H7 (cell line): ENCODE measurements at places on chromosomes 2 and 18.

GRCh38 chr2:186533717-186534116 lies 47.7 kb downstream of the ZC3H15 start:
- no peak for DNase-seq

DNA sequence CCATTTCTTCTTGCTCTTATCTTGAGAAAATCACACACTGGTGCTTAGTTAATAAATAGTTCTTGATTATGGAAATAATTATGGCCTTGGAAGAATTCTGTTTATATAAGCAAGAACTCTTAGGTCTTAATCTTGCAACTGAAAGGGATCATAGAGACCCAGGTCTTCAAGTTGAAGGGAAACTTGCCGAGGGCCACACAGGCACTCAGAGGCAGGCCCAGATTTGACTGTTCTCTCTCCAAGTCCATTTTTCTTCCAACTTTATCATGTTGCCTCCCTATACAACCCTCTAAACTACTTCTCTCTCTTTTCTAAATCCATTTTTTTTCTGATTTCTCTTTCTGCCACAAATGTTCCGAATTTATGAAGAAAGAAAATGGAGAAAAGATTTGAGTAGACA lies 94.5 kb upstream of the RMDN2 start:
- no peak for DNase-seq

GRCh38 chr2:189798312-189799029 lies 14.2 kb downstream of the PMS1 start:
- no peak for DNase-seq

DNA sequence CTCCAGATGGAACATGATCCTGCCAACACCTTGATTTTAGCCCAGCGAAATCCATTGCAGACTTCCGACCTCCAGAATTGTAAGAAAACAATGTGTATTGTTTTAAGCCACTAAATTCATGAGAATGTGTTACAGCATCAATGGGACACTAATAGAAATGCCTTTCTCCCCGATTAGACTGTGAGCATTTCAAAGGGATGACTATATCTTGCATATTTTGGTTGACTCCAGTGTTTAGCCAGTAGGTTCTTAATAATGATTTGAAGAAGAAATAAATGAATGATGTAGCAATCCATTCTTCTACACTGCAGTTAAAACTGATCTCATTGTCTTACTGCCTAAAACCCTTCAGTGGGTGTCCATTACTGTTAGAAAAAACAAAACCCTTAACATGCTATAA lies 67.4 kb upstream of the ACVR1C start:
- no peak for DNase-seq

DNA sequence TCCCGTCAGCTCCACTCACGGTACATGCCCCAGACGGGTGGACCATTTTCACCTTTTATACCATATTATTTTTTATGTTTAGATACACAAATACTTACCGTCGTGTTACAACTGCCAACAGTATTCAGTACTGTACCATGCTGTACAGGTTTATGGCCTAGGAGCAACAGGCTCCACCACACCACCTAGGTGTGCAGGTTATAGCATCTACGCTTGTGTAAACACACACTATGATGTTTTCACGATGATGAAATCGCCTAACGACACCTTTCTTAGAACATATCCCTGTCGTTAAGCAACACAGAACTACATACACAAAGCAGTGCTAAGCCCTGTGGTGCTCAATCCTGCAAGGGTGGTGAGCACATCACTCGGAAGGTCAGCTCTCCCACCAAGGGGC lies 24.5 kb downstream of the NDUFA10 start:
- no peak for DNase-seq
